COLO829 (cell line): ENCODE measurements at places on chromosomes 3 and 15.

DNA sequence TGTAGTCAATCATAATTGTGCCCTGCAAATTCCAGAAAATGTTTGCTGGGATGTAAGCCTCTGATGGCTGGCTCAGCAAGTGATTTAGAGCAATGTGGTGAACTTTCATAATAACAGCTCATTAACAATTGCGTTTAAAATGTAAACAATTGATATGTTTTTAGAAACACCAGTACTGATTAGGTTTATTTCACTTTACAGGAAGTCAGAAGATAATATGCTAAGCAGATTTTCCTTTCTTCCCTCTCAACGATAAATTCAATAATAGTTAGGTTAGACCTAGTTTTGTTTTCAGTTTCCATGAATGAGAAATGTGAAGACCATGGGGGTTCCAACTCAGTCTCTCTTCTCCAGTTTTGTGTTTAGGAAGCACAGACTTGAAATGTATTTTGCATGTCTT, 71.0 kb downstream of the FHIT start:
- DNase-seq = no peak

- DNase-seq = no peak
Measured at GRCh38 chr3:10547841-10548783, 42.7 kb upstream of the ATP2B2 start.

DNA sequence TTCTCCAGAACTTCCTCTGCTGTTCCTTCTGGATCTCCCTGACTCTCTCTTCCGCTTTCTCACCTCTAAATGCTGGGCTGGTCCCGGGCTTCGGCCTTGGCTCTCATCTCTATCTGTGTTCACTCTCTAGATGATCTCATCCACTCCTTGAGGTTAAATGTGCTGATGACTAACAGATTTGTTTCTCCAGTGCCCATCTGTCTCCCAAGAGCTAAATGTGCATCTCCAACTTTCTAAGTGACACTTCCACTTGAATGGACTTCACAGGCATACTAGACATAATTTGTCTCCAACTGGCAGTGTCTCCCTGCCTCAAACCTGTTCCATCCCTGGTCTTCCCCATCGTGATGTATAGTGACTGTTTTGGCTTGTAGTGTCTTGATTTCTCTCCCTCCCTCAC, 95.3 kb downstream of the ITPR1 start:
- no peak for DNase-seq

- peak; percentile 75 for DNase-seq
Measured at GRCh38 chr15:40754883-40755811, at the start of gene RMDN3. RMDN3 (minus strand) TSS chr15:40755254; CDS start chr15:40754783, 471 bp downstream.

GRCh38 chr15:57384816-57385215, 8.5 kb downstream of the CGNL1 start:
- no peak for DNase-seq

DNA sequence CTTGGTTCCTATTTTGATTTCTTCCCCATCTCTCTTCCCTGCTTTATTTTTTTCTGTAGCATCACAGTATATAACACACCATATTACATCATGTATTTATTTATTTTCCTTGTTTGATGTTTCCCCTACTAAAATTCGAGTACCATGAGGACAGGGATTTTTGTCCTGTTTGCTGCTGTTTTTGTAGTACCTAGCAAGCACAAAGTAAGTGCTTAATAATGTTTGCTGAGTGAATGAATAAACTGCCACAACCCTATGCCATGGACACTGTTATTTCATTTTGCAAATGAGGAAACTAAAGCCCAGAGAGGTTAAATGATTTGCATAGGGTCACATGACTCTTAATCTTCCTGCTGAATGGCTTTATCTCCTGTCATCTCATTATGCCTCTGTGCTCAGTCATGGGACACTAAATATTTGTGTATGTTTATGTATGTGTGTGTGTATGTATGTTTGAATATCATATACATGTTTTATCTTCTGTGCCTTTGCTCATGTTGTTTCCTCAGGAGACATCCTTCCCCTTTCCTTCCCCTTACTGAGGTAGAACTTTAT, 26.1 kb upstream of the MGA start:
- DNase-seq = no peak

- DNase-seq = no peak
Measured at GRCh38 chr15:83356501-83357399, 72.3 kb upstream of the BNC1 start.
